ENCODE measurements at places on chromosomes 12 and 14. TPM values are rescaled to one million over a fixed set of nuclear protein-coding genes. Genes with fewer than 3 reads are reported as not detected.

- no peak for DNase-seq
Measured at GRCh38 chr12:57739387-57739786, 845 bp upstream of the AGAP2 start.

DNA sequence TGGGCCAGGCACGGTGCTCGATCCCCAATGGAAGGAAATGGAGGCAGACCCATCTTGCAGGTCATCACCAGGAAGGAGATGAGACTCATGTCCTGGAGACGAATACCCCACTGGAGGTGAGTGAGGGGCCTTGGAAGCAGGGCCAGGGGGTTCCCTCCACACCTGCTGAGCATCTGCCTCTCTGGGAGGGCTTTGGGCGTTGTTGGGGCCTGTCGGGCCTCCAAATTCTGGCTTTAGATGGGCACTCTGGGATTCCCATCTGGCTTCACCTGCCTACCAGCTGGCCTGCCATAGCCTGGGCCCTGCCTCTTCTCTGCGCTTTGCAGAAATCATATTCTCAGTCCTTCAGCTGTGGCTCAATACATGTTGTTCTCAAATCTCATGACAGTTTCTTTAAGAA lies 13.9 kb downstream of the RTL1 start:
- DNase-seq = peak; percentile 5

The SUOX gene
- total RNA-seq = 36.0 TPM

DNA sequence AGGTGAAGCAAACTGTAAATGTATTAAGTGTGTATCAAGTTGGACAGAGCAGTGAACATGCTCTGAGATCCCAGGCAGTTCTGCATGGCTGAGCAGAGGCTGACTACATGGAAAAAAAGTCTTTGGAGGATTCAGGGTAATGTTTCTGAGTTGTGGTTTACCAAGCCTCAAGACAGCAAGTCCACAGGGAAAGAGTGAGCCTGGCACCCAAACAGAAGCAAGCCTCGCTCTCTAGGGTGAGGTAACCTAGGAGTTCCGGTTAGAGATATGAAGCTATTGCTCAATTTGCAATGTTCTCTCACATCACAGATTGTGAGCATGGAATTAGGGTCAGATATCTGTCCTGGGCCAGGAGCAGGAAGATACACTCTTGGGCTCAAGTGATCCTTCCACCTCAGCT lies 158.6 kb downstream of the MON2 start:
- no peak for DNase-seq
